ENCODE measurements at places on chromosomes 6 and 20. TPM values are rescaled to one million over a fixed set of nuclear protein-coding genes. Genes with fewer than 3 reads are reported as not detected.
A peak's percentile ranks its signal among the peaks of the same experiment; 100 is the strongest.

DNA sequence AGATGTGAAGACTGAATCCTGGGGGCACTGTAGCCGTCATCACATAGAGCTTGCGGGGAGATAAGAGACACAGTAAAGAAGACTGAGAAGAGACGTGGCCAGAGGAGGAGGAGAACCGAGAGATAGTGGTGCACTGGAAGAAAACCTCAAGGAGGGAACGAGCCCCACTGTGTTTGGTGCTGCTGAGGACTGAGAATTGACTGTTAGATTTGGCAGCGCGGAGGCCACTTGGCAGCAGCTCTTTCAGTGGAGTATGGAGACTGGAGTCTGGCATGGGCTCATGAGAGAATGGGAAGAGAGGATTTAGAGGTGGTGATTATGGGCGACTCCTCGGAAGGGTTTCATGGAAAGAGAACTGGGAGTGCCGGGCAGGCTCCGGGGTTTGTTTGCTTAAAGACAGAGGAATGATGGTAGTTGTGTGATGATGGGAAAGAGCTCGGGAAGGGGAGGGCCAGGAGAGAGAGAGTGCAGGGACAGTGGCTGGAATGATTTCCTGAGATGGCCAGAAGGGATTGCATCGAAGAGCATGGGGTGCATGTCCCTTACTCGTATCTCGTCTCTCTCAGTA lies 18.0 kb downstream of the CDYL start:
- DNase-seq = peak; percentile 71

Gene ZBTB12
- total RNA-seq = 6.5 TPM

DNA sequence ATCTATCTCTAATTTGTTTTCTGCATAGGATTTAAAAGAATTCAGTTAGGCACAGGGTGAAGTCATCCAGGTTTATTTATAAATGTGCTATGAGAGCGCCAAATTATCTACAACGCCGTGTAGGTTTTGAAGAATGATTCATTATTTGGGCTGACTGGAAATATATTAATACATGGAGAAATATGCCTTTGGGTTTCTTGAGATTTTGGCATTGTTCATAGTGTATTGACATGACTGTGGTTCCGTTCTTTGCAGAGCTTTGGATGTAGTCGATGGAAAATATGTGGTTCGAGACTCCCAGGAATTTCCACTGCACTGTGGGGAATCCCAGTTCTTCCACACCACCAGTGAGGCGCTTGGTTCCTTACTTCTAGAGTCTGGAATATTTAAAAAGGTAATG lies 90.9 kb downstream of the CRYBG1 start:
- no peak for DNase-seq

GRCh38 chr6:79634491-79635231 lies 3.5 kb downstream of the SH3BGRL2 start:
- DNase-seq = no peak

Gene TMEM239
- total RNA-seq = not detected

GRCh38 chr6:10315658-10316372 lies 99.1 kb downstream of the TFAP2A start:
- DNase-seq = no peak

- no peak for DNase-seq
Measured at GRCh38 chr6:25689966-25690365, 38.0 kb downstream of the SCGN start.

- DNase-seq = no peak
Measured at GRCh38 chr6:146265056-146265455, 236.2 kb downstream of the GRM1 start.

GRCh38 chr20:17511401-17511800 lies 19.8 kb downstream of the BFSP1 start:
- no peak for DNase-seq

DNA sequence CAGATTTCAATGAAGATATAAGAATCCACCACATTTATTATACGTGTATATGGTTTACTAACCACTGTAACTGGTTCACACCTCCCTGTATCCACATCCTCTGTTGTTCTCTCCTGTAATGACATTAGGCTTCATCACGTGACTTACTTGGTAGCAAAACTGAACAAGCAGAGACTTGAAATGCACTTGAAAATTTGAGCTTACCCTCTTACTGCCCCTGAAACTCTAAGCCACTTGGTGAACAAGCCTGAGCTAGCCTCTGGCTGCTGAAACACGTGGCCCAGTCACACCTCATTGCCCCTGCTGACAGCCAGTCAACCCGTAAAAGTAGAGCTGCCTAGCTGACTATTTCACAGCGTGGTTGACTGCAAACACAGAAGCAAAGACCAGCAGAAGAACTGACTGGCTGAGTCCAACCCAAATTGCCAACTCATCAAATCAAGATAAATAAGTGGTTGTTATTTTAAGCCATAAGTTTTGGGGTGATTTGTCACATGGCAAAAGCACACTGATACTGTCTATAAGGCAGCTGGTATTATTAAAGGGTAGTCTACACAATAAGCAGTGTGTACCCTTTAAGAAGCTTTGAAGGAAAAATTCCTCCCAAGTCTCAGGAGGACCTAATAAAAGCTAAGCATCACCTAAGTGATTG lies 109.0 kb downstream of the RALGAPA2 start:
- peak; percentile 38 for DNase-seq

- no peak for DNase-seq
Measured at GRCh38 chr6:84779380-84779779, 15.0 kb upstream of the TBX18 start.

GRCh38 chr20:3013771-3014170 lies 29.7 kb upstream of the GNRH2 start:
- DNase-seq = no peak

Gene XKR7
- total RNA-seq = not detected

GRCh38 chr6:11712760-11713159 lies 65.8 kb downstream of the ADTRP start:
- DNase-seq = no peak

DNA sequence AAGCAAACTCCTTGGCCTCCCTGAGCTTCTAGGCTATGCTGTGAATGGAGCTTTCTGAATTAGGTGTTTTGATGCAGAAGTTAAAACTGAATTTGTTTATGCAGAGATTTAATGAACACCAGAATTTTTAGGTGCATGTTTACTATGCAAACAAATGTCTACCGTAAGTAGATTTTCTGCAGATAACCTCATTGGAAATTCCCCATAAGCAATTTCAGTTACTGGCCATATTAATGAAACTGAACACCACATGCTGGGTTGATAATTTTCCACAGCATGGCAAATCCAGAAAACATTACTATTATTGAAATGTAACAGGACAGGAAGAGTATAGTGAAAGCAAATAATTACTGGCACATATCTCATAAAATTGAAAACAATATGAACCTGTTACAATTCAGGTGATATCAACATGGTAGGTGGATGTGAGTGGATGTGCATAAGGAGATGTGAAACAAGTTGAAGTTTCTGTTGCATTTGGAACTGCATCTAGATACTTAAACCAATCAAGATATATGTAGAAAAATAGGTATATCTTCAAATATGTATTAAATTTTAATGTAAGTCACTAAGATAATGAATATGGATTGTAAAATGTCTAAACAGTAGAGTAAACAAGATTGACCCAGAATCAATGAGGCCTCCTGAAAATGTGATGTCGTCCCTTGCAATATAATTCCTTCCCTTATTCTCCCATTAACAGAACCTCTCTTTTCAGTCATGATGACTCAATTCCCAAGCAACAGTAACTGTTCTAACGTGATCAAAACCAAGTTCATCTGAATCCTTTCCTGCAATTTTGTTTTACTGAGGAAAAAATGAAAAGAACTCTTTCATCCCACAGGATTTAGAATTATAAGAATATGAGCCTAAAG lies 11.0 kb downstream of the PTCHD4 start:
- no peak for DNase-seq

DNA sequence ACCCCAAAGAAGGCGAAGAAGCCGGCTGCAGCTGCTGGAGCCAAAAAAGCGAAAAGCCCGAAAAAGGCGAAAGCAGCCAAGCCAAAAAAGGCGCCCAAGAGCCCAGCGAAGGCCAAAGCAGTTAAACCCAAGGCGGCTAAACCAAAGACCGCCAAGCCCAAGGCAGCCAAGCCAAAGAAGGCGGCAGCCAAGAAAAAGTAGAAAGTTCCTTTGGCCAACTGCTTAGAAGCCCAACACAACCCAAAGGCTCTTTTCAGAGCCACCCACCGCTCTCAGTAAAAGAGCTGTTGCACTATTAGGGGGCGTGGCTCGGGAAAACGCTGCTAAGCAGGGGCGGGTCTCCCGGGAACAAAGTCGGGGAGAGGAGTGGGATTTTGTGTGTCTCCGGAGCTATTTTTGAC lies 69.6 kb downstream of the HFE start:
- peak; percentile 61 for DNase-seq
